ENCODE measurements at places on chromosomes 6 and 20.

DNA sequence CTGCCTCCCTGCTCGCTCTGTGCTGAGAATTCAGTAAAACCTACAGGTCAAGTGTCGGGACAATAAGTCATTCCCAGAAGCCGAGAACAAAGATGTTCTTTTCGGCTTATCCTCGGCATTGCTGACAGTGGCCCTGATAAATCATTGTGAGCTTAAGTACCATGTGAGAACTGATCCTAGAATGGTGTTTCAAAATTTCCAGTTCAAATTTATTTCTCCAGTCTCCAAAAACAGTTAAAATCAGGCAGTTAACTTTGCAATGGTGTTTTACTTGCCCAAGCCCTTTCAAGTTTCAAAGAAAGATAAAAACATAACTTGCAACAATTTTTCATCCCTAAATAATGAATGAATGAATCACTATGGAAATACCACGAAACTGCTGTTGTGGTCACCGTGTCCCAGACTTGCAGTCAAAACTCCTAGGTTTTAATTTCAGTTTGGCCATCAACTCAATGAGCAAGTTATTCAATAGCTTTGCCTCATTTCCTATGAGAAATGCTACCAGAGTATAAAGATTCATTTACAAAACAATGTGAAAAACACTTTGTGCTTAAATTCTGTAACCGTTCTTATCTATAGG is 4.3 kb downstream of the ATP5F1E start:
- DNase-seq: no peak

DNA sequence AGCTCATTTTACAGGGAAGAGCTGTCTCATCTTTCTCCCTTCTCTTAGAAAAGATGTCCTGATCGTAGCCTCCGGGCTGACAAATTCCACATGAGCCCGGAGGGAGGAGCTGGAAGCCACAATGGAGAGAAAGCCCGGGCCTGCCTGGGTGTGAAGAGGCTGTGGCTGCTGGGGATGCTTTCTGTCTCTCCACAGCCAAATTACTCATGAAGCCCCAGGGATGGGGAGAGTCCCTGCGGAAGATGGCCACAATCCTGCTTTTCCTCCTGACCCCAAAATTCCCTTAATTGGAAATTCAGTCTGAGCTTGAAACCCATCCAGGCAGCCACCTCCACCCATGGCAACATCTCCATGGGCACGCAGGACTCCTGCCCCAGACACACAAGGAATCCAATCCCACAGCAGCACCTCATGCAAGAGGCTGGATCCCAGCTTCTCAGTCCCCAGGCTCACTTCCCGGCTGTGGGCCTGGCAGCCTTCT is 32.4 kb downstream of the JPH2 start:
- no peak for DNase-seq

GRCh38 chr20:17699931-17700351 is at the start of gene BANF2:
Gene BANF2, plus strand, starts transcription at chr20:17699966. Its CDS starts 25,060 bp downstream, at chr20:17725026.
- DNase-seq: no peak

GRCh38 chr20:50073500-50073899 is 39.5 kb downstream of the UBE2V1 start:
- DNase-seq: no peak

DNA sequence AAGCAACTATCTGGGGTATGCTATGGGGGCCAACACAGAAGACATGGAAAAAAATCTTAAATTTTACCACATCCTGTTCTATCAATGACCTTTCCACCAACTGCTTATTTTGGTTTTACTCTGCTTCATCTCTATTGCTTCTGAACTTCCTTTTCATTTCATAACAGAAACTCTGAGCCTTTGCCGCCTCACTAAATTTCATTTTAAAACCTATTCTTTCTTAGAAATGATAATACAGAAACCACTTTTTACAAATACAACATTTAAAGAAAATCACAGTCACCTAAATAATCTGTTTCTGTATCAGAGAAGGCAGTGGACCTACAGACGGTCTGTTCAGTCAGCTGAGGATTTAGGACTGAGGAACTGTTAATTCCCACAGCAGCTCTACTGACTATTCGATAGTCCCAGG is 117.5 kb downstream of the KCNQ5 start:
- DNase-seq: no peak

DNA sequence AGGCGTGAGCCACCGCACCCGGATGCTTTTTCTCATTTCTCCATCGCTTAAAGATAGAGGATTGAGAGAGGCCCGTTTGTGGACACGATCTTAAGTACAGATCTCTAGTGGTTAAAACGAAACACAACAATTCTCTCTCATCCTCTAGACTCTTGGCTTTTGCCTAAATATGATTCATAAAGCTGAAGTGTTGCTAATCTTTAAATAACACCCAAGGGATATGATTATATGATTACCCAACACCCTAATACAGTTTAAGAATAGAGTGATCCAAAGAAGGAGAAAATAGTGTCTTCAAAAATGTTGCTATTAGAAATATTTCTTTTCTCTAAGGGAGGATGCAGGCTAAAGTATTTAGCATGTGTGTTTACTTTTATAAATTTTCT is 50.4 kb downstream of the MTHFD1L start:
- no peak for DNase-seq

DNA sequence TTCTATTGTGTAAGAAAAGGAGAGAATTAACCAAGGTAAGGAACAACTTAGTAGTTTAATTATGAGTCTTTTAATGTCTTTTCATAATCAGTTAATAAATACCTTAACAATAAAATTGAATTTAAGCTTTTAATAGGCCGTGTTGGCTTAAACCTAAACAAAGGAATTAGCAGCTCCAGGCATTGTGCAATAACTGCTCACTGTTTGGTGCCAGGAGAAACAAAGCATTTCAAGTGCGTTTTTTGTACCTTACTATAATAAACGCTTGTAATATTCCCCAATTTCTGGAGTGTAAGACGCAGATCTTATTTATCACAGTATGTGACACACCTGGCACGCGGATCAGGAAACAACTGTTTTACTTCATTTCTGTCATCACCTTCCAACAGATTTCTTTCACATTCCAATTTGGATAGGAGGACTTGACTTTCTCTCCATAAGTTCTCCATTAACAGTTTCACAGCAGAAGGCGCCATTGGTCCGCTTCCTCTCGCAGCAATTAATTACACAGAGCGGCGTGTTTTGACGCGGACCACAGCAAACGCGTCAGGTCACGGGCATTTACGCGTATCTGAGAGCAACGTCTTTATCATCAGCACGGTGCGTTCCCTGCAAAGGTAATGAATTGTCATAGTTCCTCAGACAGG is 335.8 kb upstream of the NT5E start:
- no peak for DNase-seq

DNA sequence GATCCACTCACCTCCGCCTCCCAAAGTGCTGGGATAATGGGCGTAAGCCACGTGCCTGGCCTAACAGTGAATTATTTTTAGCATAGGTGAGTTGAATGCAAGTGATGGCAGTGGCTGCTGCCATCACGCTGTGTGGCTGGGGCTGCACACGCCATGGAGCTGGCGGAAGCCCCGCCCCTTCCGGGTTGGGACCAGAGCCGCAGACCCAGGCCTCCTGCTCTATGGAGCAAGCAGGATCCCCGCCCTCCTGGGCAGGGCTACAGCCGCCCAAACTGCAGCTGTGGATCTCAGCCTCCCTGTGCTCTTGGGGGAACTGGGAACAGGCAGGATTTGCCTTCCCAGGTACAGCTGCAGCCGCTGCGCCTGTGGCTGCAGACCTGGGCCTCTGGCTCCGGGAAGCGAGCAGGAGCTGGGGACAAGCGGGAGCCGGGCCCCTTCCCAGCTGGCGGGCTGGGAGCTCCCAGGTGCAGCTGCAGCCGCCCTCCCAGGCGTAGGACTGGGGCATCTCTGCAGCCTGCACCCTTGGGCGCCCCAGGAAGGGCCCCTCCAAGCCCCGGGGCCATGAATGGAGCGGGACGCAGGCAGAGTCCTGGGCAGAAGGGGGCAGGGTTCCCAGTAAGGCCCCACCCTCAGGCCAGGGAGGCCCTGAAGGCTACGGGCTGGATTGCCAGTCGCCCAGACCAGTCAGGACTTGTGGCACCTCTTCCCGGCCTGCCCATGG is 30.9 kb upstream of the SLA2 start:
- DNase-seq: no peak

GRCh38 chr6:88728756-88729155 is 234.7 kb downstream of the RNGTT start:
- no peak for DNase-seq

DNA sequence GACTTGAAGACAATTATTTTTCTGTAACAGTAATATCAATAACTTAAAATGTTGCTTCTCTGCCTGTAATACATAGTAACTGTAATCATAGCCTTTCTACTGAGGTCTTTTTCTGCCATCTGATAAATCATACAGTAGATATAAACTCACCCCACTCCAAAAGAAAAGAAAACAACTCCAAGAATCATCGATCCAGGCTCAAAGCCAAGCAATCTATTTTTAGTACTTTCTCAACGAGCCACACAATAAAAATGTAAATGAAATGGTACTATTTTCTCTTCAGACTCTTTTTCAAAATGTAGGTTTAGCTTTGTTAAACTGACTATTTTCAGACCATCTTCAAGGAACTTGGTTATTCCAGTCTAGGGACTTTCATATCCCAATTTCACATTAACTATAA is 493.3 kb downstream of the ADGRB3 start:
- DNase-seq: no peak

DNA sequence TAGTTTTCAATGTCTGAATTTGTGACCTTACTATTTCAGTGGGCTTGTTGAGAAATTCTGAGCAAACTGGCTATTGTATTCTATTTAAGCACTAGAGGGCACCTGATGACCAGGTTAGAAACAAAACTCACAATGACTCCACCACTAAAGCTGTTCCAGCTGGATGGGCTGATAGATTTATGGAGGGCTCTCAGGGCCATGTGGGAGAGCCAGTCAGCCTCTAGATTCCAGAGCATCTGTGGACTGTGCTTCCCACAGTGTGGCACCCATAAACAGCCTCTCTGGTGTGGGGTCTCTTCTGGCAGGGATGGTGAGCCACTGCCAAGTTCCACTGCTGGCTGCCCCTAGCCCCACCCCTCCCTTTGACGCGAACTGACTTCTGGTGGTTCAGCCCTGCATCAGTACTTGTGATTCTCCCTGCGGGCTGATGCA is 29.2 kb downstream of the C6orf58 start:
- DNase-seq: no peak

DNA sequence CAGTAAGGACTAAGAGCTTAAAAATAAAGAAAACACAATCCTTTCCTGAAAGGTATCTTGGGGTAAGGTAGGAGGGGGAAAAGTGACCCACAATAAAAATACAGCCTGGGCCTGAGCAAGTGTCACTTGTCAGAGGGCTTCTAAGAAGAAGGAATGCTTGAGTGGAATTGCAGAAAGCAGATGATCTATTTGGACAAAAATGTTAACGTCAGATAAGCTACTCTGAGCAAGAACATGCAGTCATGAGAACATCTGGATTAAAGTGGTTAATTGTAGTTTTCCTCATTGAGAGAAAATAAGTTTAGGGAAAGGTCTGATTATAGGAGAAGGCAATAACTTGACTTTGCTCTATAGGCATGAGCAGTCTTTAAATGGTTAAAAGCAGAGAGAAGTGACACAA is 581.9 kb downstream of the HTR1B start:
- no peak for DNase-seq

- peak; percentile 9 for DNase-seq
Measured at GRCh38 chr6:77457720-77458349, 5.5 kb downstream of the HTR1B start.

DNA sequence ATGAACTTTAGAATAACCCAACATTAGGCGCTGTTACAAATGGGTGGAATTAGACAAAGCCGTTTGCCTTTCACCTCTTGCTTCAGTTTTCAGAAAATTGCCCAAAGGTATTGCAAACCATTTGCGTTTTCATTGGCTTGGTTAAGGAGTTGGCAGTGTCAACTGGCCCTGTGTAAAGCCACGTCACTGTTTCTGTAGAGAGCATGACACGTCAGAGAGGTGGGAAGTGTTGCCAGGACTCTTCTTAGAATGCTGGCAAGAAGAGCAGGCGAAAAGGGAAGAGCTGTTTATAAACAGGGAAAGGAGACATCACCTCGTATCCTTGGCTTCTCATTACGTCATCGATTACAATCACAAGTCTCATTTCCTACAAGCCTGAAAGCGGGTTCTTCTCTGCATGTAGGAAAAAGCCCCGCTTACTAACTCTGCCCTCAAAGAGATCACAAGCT is 4.2 kb upstream of the IRF4 start:
- DNase-seq: no peak

- no peak for DNase-seq
Measured at GRCh38 chr6:119187596-119187995, 109.1 kb upstream of the FAM184A start.

- DNase-seq: no peak
Measured at GRCh38 chr20:50113420-50114224, 672 bp upstream of the UBE2V1 start.

GRCh38 chr20:17843246-17844132 is 125.1 kb downstream of the SNX5 start:
- DNase-seq: no peak

Measured in hematopoietic multipotent progenitor cell treated with erythropoietin and hydrocortisone succinate and interleukin-3 and kit ligand, for 17 days (in vitro differentiated cells).